ENCODE measurements at places on chromosomes 11 and 22.

DNA sequence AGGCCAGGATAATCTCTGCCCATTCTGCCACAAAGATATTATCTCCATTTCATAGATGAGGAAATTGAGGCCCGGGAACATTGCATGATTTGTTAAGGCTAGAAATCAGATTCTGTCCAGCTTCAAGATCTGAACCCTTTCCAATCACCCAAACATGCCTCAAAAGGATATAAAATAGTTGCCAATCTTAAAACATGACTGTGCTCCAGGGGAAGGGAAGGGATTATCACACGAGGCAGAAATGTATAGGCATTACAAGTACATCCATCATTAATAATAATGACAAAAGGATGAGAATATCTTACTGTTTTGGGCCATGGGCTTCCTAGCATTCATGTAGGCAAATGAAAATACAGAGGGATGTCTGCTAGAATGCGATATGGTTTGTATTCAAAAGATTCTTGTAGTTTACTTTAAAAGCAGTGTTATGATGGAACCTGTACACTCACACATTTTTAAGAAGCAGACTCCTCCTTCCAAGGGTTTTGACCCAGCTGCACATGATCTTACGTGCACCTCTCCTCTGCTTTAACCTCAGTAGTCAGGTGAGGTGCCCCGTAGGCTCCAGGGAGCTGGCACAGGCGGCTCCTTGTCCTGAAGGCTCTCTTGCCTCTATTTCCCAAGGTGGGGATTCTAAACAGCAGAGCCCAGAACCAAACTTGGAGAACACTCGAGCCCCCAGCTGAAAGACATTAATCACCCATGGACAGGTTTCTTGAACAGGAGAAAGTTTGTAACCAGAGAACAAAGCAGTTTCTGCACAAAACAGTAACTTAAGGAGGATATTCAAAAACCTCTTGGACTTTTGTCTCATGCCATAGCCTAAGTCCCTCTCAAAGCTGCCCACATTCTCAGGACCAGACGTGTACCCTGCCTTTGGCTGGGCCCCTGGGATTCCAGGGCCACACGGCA is 36.0 kb downstream of the PARVA start:
- DNase-seq: no peak

GRCh38 chr11:10064828-10065227 is 229.2 kb downstream of the SBF2 start:
- no peak for DNase-seq

DNA sequence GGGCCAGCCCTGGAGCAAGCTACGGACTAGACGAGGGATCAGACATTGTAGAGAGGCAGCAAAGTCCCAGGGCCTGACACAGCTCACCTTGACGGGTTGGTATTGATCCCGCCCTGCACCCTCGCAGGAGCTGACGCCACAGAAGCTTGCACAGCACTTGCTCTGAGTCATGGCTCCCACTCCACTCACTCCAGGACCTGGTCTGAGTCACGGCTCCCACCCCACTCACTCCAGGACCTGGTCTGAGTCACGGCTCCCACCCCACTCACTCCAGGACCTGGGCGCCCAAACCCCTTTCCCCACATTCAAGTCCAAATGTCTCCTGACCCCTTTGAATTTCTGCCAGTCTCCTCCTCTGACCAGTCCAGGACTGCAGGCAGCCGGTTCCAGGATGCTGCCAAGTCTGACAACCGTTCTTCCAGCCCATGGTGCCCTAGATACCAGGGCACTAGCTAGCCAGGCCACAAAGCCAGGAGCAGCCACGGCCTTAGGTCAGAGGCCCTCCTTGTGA is 6.0 kb upstream of the PNPLA5 start:
- DNase-seq: no peak

DNA sequence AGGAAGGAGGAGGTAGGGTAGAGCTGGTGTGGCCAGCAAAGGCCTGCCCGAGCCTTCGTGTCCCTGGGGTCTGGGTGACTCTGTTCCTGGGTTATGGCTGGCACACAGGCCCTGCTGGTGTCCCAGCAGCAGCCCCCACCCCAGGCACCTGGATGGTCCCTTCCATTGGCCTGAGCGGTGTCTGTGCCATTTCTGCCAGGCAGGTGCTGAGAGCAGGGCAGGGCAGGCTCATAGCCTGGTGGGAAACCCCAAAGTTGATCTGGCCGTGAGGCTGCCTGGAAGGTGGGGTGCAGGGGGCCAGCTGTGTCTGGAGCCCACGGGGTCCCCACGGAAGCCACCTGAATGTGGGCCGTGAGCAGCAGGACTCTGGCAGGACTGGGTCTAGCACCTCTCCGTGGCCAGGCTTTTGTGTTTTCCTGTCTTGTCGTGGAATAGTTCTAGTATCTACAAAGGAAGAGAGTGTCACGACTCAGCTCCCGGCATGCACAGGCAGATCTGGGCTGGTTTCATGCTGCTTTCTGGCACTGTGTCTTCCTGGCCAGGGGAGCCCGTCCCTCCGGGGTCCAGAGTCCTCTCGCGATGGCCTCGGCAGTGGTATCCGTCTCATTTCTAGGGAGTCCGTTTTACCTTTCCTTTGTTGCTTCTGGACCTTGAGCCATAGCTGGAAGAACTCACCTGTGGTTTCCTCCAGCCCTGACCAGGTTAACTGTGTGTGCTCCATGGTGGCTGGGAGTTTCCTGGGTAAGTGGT is 83.7 kb downstream of the KCNQ1 start:
- no peak for DNase-seq

DNA sequence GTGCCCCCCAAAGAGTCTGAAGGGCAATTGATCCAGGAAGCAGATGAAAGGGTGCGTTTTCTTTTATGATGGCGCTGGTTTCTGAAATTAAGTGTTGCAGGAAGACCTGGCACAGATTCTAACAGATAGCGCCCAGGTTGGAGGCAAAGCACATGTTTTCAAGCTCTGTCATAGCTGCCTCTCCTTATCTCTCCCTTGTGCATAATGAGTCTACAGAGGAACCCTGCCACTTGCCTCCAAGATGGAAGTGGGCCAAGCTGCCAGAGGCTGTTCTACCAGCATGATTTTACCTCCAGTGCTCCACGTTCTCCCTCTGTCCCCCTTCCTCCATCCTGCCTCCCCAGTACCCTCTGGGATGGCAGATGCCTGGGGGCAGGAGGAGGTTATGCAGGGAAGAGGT is 30.0 kb upstream of the TLCD5 start:
- no peak for DNase-seq

- DNase-seq: no peak
Measured at GRCh38 chr22:23149743-23150238, 4.5 kb downstream of the RAB36 start.

- no peak for DNase-seq
Measured at GRCh38 chr11:28794405-28794804, 686.2 kb downstream of the METTL15 start.

GRCh38 chr11:107695446-107695845 is 16.4 kb downstream of the SLN start:
- DNase-seq: no peak
